Activated CD4-positive, alpha-beta T cell treated with anti-CD3 and anti-CD28 coated beads for 24 hours (primary cell): ENCODE measurements at places on chromosomes 7 and 10.

DNA sequence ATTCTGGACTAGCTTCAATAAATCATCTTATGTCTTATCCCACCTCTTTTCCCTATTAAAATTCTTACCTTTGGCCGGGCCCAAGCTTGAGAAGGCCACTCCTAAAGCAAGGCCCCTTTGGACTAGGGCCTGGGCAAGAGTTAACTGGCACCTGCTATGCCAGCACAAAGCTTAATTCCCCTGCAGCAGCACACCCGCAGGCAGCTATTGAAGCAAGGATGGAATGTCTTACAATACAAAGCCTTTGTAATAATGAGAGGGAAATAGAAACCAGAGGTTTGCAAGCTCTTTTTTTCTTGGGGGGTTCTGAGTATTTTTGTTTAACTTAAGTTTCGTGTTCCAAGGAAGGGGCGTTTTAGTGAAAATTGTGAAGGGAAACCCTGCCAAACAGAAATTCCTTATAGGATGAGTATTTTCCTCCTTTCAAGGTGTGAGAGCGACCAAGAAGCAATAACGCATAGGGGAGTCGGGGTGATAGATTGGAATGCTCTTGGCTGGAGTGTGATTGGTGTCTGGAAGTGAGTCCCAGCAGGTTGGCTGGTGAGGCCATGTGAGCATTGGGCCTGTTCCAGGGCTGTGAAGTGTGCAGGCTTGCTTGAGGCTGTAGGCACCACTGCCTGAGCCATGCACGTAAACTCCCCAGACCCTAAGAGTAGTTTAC, 148.5 kb downstream of the KIAA1217 start:
- DNase-seq = no peak

DNA sequence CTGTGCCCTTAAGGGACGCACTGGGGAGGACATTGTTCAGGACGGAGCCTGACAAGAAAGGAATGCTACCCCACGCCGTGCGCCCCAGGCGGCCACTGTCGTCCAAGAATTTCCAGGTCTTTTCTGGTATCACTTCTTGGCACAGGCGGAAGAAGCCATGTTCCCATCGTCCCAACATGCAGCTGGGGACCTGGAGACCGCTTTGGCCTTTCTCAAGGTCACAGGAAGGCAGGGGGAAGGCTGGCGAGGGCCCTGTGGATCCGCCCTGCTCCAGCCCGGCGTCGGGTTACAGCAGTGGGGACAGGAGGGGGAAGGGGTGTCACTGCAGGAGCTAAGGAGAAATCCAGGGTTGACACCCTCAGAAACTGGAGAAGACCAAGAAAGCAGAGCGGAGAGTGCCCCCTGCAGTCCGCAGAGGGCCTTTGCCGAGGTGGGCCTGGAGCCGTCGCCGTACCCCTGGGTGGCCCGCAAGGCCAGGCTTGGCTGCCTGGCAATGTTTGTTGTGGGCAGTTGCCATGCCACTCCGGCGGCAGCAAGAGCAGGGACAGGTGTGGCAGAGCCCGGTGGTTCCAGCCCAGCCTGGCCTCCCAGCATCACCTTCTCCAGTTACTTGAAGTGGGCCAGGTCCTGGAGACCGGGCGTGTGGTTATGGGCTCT, 104.1 kb downstream of the LHPP start:
- DNase-seq = no peak

DNA sequence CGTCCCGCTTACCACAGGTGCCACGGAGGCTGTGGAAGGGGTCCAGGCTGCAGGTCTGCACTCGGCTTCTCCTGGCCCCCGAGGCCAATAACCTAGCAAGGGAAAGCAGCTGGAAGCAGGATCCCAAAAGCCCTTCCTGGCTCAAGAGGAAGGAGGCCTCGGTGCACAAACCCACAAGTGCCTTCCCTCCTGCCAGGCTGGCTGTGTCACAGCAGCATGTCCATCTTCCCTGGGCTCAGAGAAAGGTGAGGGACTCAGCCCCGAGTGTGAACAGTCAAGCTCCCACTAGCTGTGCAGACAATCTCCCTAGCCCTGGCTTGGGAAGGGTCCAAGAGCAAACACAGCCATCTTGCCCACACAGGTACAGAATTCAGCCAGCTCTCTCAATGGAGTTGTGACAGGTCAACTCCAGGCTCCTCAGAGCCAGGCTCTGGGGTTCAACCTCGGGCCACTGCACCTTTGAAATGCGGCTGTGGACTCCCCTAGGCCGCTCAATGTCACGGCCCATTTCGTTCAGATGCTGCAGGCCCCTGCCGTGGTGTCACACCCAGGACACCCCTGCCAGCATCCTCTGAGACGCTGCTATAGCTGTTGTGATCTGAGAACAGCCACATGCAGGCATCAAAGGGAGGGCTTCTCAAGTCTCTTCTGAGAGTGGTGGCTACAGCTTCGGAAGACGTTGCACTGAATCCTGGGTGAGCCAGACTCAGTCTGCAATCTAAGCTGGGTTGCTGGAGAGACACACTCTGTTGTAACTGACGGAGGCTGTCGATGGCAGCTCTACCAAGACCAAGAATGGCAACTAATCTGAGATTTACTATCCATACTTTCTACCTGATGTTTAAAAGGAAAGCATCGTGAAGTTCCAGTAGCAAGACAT, 137.9 kb downstream of the DIP2C start:
- no peak for DNase-seq

GRCh38 chr10:14253711-14254110, 77.0 kb downstream of the FRMD4A start:
- DNase-seq = no peak

GRCh38 chr10:110733218-110733952, 89.2 kb downstream of the RBM20 start:
- no peak for DNase-seq

DNA sequence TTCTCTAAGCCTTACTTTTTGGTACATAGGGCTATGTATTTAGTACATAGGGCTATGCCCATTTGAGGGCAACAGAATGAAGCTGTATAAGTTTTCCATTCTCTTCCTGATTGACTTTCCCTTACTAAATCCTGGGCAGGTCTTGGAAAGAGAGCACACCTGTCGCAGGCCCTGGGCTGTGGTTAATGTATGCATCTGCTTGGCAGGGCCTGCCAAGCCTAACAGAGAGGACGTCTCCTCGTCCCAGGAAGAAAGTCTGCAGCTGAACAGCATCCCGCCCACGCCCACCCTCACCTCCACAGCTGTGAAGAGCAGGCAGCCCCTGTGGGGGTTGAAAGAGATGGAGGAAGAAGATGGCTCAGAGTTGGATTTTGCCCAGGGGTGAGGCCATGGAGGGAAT, 8.9 kb upstream of the PVRIG start:
- no peak for DNase-seq

DNA sequence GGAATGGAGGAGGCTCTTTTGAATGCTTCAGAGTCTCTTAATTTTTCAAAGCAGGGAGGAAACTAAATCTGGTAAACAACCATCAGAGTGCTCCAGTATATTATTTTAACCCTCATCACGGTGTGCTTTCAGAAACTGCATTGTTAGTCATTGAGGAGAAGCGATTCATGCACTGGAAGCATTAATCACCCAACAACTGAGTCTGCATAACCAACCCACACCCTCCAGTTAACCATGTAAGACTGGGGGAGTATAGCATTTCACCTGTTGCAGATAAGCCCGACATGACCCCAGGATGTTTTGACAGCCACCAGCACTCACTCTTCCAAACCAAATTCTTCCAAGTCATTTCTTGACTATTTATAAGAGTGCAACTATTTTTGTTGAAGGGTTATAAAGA, 257.6 kb downstream of the GATA3 start:
- DNase-seq = no peak

DNA sequence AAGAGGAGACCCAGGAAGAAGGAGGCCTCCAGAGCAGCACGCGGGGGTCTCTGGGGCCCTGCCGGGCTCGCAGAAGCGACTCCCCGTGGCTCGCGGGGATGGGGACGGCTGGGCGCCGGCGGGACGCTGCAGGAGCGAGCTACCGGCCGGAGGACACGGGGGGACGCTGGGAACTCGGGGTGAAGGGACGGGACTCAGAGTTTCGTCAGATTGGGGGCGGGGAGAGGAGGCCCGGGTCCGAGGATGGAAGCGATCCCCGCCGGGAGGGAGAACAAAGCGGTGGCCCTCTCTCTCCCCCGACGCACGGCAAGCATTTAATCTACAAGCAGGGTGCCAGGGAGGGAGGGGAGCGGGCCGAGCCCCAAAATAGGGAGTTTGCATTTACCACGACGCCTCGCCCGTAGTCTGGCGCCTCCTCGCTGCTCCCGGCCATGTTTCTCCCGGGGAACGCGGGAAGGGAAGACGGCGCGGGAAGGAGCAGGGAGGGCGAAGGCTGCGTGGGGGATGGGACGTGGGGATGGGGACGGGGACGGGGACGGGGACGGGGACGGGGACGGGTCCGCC, at the start of gene PRTFDC1:
Gene PRTFDC1, minus strand, starts transcription at position 464 of the 564 bp plus-strand sequence. Its CDS starts 31 bp downstream, at position 433.
- DNase-seq = no peak

DNA sequence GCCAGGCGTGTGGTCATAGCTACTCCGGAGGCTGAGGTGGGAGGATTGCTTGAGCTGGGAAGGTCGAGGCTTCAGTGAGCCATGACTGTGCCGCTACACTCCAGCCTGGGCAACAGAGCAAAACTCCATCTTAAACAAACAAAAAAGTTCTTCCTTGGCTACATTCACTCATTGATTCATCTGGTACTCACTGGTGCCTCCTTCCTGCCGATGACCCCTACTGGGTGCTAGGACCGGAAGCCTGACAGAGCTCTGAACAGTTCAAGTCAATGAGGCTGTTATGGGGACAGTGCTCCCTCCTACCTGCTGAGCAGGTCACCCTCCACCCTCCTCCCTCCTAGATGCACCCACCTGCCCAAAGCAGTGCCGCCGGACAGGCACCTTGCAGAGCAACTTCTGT, 4.9 kb downstream of the PCOLCE start:
- DNase-seq = no peak

- DNase-seq = no peak
Observed at GRCh38 chr10:34906067-34906965, 91.2 kb upstream of the PARD3 start.

DNA sequence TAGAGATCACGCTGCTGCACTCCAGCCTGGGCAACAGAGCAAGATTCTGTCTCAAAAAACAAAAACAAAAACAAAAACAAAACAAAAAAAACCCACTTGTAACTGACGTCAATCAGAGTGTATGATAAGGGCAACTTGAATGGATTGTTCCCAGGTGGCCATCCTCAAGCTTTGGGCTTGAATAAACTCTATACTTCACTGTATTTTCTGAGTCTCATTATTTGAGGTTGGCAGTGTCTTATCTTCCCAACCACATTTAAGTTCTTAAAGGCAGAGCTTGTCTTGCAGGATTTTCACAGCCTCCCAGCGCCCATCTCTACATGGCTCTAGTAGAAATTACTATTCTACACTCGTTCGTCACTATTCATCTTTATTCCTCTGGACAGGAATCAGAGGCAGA, 5.1 kb upstream of the OAT start:
- no peak for DNase-seq

GRCh38 chr10:16063350-16063749, 203.0 kb upstream of the MINDY3 start:
- DNase-seq = no peak

DNA sequence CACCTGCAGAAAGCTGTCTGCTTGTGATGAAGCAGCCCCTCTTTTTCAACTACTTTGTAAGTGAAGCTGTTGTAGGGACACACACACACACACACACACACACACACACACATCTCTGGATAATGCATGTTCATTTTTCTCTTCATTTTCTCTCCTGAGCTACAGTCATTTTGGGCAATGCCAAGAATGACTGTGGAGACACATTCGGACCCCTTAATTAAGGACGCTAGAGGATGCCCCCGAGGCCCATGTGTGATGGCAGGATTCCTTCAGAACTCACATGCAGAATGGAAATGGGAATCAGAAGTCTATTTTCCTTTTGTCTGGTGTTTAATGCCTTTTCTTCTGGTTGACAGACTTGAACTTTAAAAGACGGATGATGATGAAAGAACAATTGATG, 56.6 kb downstream of the CLRN3 start:
- DNase-seq = no peak

DNA sequence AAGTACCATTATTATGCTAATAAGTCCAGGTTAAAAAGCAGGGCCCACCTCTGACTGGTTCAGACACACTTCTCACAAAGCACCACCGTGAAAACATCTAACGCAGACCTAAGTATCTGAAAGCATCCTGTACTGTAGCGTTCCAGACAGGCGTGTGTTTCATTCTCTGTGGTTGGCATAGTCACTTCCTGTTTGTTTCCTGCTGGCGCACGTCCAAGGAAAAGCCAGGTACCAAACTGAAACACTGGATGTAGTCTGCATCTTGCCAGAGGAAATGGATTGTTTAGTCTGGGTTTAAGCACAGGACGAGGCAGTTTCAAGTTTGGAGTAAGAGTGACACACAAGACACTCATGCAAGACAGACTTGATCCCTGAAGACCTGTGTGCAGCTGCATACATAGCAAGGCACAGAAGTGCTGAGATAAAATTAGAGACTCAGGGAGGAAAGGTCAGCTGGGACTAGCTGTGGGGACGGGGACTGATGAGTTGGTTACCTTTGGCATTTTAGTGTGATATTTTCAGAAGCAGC, 23.3 kb downstream of the BPGM start:
- peak; percentile 47 for DNase-seq

GRCh38 chr10:3107426-3107961, 40.1 kb downstream of the PFKP start:
- DNase-seq = no peak

- DNase-seq = no peak
Observed at GRCh38 chr10:61804414-61804813, 97.1 kb upstream of the ARID5B start.

GRCh38 chr7:68020102-68020501, 1023.5 kb downstream of the TYW1 start:
- no peak for DNase-seq

DNA sequence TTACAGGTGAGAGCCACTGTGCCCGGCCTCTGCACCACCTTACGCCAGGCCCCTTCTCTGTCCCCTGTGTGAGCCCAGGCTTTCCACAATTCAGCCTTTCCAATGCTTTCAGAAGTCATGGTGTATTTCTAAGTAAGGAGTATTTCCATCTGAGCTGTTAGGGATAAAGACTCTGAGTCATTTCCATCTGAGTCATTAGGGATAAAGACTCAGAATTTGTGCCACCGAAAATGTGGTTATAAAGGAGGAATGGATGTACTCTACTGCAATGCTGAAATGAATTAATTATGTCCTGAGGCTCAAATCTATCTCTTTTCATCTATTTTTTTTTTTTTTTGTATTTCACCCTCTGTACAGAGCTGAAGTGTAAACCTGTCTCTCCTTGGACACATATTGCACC, 84.0 kb downstream of the GATA3 start:
- DNase-seq = no peak

GRCh38 chr7:63925626-63926460, 72.8 kb upstream of the ZNF722 start:
- DNase-seq = peak; percentile 85
